CD8-positive, alpha-beta memory T cell (primary cell): ENCODE measurements at places on chromosomes 1 and 21.

GRCh38 chr21:25639551-25640201 lies 618 bp downstream of the JAM2 start:
- peak; percentile 40 for DNase-seq

GRCh38 chr1:216190438-216190837 lies 232.8 kb downstream of the USH2A start:
- no peak for DNase-seq

GRCh38 chr1:199751962-199752687 lies 275.4 kb upstream of the NR5A2 start:
- DNase-seq = no peak

- DNase-seq = no peak
Observed at GRCh38 chr1:3925256-3925655, 25.2 kb upstream of the C1orf174 start.

DNA sequence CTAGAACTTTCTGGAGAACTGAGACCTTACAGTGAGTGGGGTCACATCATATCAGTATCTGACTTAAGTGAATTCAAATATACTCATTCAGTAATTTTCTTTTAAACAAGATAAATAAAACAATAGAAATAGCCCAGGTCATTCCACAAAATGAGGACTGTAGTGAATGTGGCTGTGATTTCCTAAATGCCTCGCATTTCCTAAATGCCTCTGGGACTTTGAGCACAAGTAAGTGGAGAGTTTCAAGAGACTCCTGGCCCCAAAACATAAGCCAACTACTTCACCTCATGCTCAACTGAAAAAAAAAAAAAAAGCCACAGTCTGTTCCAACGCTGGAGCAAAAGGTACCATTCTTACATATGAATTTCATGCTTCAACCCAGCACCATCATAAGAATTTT lies 81.5 kb downstream of the ZNF281 start:
- DNase-seq = no peak

DNA sequence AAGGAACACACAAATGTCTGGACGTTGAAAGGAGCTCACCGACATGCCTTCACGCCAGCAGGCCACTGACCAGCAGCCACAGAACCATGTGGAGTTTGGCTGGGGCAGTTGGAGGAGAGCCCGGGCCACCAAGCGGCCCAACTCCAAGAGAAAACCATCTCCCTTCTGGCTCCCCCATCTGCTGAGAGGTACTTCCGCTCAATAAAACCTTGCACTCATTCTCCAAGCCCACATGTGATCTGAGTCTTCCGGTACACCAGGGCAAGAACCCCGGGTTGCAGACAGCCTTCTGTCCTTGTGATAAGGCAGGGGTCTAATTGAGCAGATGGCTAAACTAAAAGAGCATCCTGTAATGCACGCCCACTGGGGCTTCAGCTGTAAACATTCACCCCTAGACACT lies 24.4 kb downstream of the RGS4 start:
- no peak for DNase-seq

DNA sequence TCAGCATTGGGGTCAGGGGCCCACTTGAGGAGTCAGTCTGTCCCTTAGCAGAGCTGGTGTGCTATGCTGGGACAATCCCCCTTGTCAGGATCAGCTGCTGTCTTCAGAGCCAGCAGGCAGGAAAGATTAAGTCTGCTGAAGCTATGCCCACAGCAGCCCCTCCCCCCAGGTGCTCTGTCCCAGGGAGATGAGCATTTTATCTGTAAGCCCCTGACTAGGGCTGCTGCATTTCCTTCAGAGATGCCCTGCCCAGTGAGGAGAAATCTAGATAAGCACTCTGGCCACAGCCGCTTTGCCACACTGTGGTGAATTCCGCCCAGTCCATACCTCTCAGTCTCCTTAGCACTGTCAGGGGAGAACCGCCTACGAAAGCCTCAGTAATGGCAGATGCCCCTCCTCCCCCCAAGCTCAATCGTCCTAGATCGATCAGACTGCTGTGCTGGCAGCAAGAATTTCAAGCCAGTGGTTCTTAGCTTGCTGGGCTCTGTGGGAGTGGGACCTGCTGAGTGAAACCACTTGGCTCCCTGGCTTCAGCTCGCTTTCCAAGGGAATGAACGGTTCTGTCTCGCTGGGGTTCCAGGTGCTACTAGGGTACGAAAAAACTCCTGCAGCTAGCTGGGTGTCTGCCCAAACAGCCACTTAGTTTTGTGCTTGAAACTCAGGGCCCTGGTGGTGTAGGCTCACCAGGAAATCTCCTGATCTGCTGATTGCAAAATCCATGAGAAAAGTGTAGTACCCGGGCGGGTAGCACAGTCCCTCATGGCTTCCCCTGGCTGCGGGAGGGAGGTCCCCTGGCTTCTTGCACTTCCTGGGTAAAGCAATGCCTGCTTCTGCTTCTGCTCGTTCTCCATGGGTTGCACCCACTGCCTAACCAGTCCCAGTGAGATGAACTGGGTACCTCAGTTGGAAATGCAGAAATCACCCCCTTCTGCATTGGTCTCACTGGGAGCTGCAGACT lies 25.1 kb upstream of the TP53BP2 start:
- no peak for DNase-seq

- DNase-seq = peak; percentile 32
Observed at GRCh38 chr21:45154511-45155508, 80.4 kb downstream of the ADARB1 start.

- DNase-seq = no peak
Observed at GRCh38 chr1:117964290-117965038, 34.9 kb downstream of the WDR3 start.

GRCh38 chr1:178551940-178552339 lies 39.0 kb downstream of the TEX35 start:
- DNase-seq = no peak

GRCh38 chr1:178490136-178490535 lies 6.6 kb downstream of the CLEC20A start:
- no peak for DNase-seq

GRCh38 chr1:25011275-25011674 lies 81.2 kb upstream of the RUNX3 start:
- DNase-seq = no peak

DNA sequence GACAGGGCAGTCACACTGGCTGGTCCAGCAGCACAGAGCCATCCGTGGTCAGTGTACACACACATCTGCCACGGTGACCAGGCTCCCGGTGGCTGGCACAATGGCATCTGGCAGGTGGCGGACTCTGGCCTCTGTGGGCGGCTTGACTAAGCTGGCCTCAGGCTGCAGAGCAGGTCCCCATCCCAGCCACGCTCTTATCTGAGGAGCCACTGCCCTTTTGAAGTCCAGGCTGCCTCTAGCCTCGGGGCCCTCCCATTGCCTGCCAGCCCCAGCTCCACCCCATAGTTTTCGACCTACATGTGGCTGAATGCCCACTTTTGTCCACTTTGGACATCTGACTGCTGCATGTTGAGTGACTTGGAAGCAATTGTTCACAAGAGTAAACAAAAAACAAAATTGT lies 29.9 kb upstream of the EDN2 start:
- no peak for DNase-seq

- no peak for DNase-seq
Observed at GRCh38 chr21:25657140-25657539, 18.1 kb downstream of the JAM2 start.

DNA sequence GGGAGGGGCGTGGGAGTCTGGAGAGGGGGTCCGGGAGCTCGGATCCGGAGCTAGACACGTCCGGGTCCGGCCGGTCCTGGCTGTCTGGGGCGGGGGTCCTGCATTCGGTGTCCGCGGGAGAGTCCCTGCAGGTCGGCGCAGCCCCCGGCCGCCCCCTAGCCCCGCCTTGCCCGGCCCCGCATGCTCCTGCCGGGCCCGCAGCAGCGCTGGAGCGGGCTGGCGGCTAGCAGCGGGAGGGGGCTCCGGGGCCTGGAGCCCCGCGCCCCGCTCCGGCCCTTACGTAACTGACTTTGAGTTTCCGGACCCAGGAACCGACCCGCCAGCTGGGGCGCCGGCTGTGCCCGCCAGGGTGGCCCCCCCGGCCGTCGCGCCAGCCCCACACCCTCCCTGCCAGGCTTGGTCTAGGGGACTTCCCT lies 26.9 kb upstream of the EPB41 start:
- peak; percentile 76 for DNase-seq

DNA sequence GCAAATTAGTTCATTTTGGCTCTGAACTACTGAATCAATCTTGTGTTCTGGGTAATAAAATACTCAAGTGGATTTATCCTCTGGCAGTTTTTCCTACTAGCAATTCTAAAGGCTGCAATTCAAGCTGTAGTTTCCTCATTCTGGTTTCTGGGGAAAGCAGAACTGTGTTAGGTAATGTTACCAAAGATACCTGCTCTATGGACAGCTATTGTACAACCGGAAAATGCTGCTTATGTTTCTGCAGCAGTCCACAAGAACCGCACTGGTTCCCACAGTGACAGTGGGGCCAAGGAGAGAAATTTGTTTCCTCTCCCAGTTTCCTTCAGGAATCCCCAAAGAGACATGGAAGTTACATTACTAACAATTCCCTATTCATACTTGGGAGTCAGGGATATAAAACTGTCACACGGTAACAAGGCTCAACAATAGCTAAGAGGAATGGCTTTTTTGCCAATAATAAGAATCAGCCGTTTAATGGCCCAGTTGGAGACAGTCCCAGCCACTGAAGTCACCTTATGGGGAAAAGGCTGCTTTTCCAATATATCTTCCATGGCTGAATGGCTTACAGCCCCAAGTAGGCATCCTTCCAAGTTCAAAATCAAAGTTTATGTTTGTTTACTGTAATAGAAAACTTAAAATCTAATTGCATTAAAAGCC lies 52.6 kb downstream of the PCNX2 start:
- DNase-seq = no peak

GRCh38 chr1:114690148-114690547 lies 5.2 kb downstream of the AMPD1 start:
- DNase-seq = no peak

- no peak for DNase-seq
Observed at GRCh38 chr1:15141935-15142539, 11.5 kb upstream of the TMEM51 start.

DNA sequence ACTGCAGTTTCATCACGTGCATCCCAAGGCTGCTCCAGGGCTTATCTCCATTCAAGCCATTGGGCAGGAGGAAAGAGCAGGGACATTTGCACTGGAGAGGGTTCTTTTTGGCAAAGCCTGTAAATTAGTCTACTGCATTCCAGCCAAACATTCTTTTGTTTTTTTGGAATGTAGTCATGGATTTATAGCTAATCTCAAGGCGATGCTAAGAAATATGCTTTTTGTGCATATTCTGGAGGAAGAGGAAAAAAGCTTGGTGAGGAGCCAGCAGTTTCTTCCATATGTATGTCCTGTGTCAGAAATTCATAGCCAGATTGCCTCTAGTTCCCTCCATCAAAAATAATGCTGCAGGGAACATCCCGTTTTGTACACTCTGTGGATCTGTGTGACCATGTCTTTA lies 221.4 kb downstream of the BACH1 start:
- DNase-seq = no peak

GRCh38 chr1:28877132-28877781 lies 37.1 kb upstream of the EPB41 start:
- peak; percentile 68 for DNase-seq

GRCh38 chr1:3359351-3359750 lies 95.1 kb upstream of the ARHGEF16 start:
- no peak for DNase-seq

- no peak for DNase-seq
Observed at GRCh38 chr1:154752273-154753030, 117.6 kb downstream of the KCNN3 start.

DNA sequence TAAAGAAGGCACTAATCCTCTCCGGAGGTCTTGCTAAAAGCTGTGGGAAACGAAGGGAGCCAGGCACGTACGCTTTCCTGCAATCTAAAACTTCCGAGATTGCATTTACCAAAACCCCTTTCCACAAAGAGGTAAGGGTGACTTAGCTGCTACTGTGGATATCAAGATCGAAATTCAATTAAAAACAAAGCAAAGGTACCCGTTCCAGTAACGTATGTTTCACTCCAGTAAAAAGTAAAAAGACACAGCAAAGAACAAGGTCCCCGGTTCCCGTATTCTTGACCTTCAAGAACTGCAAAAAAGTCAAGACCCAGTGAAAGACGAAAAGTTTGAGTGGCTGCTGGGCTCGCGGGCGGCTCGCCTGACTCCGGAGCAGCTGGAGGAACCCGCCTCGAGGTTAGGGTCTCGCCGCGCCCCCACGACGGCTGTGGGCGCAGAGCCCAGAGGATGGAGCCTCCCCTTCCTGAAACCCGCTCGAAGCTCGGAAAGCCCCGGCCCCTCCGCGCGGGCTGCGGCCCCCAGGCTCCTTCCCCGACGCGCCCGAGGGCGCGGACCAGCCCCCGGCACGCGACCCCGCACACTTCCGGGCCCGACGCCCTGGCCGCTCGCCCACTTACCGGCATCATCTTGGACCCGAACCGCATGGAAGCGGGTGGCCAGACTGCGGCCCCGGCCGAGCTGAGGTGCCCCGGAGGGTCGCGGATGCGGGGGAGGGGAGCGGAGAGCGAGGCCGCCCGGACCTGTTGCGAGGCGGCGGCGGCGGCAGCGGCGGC lies 524 bp downstream of the TP53BP2 start:
- DNase-seq = peak; percentile 73

DNA sequence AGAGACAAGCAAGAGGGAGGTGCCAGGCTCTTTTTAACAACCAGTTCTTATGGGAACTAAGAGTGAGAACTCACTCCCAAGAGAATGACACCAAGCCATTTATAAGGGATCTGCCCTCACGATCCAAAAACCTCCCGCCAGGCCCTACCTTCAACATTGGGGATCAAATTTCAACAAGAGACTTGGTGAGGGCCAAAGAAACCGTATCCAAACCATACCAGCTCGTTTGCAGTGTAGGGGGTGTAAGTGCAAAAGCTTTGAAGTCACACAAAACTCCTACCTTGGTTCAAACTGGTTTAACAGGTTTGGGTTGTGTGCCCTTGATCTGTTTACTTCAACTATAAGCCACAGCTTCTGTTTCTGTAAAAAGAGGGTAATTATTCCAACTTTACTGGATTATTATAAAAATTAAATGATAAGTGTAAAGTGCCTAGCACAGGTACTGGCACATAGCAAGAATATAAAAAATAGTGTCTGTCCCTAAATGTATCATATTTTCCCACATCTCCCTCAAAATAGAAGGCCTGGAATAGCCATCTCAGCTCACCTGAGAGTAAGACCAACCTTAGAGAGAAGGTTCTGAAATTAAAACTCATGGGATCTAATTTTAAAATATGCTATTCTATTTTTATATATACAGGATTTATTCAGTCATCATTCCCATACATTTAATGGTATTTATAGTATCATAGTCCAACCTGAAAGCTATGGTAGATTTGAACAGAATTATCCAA lies 7.0 kb upstream of the USP25 start:
- DNase-seq = no peak

GRCh38 chr1:27491748-27492700 lies 2.1 kb upstream of the WASF2 start:
- no peak for DNase-seq

DNA sequence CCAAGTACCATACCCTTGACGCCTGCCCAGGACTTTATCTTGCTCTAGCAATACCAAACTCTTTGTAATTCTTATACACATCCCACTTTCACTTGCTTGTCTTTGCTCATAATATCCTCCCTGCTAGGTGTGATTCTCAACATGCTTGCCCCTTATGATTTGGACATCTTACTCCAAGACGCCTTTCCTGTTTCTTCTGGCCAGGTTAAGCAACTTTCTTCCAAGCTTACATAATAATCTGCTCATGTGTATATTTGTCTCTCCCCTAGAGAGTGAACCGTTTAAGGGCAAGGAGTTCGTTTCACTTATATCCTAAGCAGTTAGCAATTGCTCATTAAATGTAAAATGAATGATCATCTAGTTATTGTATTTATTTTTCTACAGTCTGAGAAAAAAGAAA lies 21.8 kb downstream of the CRYZL1 start:
- DNase-seq = no peak
